NCI-H1105 (cell line): ENCODE measurements at places on chromosomes 12 and 14.
A peak's percentile ranks its signal among the peaks of the same experiment; 100 is the strongest.

- DNase-seq, result no peak
These were observed 14.2 kb downstream of the FGF6 start for GRCh38 chr12:4431436-4431835.

- DNase-seq, result no peak
These were observed 4.7 kb downstream of the ASPG start for GRCh38 chr14:104090071-104090748.

GRCh38 chr12:27383429-27384260, 51.0 kb downstream of the BMAL2 start:
- peak; percentile 64 for DNase-seq

GRCh38 chr12:51846911-51847642, 1.4 kb downstream of the FIGNL2 start:
- DNase-seq, result no peak

GRCh38 chr14:104404922-104405321, 174.6 kb upstream of the C14orf180 start:
- no peak for DNase-seq

GRCh38 chr12:114697741-114698565, 14.0 kb upstream of the TBX3 start:
- DNase-seq, result no peak

DNA sequence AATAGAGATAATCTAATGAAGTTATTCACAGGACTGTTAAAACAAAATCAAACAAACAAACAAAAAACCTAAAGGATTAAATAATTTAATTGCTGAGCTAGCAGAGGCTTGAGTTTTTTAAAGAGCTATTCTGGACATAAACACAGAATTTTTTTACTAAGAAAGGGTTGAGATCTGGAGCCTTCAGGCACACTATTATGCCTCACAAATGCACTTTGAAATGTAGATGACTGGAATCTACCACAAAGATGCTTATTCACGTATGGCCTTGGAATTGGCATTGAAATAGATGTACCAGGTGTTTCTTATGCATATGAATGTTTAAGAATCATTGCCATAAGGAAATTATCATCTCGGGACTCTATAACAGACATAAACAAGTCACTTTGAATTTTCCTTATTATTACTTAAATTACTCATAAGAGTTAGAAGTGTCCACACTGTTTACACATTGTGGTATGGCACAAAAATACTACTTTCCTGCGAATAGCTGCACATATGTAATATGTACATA, 21.6 kb downstream of the PUS7L start:
- no peak for DNase-seq
